ENCODE measurements at places on chromosomes 13 and 19.

DNA sequence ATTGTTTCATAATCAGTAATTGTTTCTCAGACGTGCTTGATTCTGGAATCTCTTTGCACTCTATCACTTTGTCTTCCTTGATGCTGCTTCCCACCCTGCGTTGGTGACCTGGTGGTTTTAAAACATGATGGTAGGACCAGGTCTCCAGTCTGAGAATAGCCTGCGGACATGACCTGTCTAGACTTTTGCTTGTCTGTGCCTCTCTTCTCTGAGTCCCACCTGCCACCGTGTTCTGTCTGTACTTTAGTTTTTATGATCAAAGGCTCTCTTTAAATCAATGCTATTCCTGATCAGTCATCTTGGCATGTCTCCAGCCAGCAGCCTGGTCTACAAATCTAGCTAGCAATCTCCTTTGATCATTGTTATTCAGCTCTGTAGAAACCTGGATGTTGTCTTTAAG is 933.9 kb downstream of the DIAPH3 start:
- no peak for DNase-seq

GRCh38 chr19:10712754-10713153 is 5.1 kb upstream of the DNM2 start:
- DNase-seq = no peak

- DNase-seq = no peak
Measured at GRCh38 chr13:39522329-39522728, 80.7 kb downstream of the LHFPL6 start.

DNA sequence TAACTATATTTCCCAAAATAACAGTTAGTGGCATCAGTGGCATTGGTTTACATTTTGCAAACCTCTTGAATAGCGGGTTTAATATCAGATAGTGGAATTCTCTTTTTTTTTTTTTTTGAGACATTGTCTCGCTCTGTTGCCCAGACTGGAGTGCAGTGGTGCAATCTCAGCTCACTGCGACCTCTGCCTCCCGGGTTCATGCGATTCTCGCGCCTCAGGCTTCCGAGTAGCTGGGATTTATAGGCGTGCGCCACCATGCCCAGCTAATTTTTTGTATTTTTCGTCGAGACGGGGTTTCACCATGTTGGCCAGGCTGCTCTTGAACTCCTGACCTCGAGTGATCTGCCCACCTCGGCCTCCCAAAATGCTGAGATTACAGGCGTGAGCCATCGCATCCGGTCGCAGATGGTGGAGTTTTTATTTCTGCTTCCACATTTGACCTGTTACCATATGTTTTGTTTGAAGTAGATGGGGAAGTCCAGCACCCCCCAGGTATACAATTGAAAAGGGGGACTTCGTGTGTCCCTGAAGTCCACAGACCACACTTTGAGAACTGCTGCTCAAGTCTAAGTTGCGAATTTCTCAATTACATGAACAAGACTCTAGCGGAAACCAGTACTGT is 40.5 kb upstream of the XPO4 start:
- DNase-seq = no peak

GRCh38 chr13:84649853-84650252 is 767.6 kb upstream of the SLITRK1 start:
- DNase-seq = no peak
